CD4-positive, alpha-beta T cell (primary cell): ENCODE measurements at places on chromosomes 7 and 10. TPM values are rescaled to one million over a fixed set of nuclear protein-coding genes. Genes with fewer than 3 reads are reported as not detected.

DNA sequence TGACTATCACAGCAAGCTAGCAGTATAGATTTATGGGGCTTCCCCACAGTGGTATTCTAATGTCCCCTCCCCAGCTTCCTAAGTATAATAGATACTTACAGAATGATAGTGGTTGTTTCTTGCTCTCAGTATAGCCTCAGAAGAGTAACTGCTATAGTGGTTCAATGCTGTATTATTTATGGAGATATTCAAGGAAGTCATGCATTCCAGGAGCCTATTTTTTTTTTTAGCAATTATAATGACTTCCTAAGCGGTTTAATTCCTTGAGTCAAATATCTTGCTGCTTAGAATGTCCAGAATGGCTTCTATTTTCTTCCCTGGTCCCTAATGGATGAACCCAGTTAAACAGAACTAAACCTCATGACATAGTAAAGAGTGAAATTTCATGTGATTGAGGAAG is 451.5 kb upstream of the SEMA3D start:
- no peaks in the 10 kb centered on the region for H3K4me1 ChIP-seq
- H3K36me3 ChIP-seq, result no peaks in the 10 kb centered on the region
- no peak overlapping the region for H3K27ac ChIP-seq
- no peak overlapping the region for H3K4me3 ChIP-seq
- no peak for DNase-seq

- H3K4me1 ChIP-seq, result no peaks in the 10 kb centered on the region
- no peak for DNase-seq
- no peaks in the 10 kb centered on the region for H3K36me3 ChIP-seq
- H3K4me3 ChIP-seq, result no peak overlapping the region
- H3K27ac ChIP-seq, result no peak overlapping the region
- no peaks in the 10 kb centered on the region for H3K27me3 ChIP-seq
Measured at GRCh38 chr10:116168329-116168728, 104.7 kb downstream of the GFRA1 start.

GRCh38 chr7:134589491-134589941 is 40.6 kb downstream of the AKR1B15 start:
- H3K27me3 ChIP-seq, result peaks cover 2% of the 10 kb centered on the region
- DNase-seq, result no peak
- no peak overlapping the region for H3K4me3 ChIP-seq
- no peaks in the 10 kb centered on the region for H3K36me3 ChIP-seq
- H3K4me1 ChIP-seq, result no peaks in the 10 kb centered on the region

DNA sequence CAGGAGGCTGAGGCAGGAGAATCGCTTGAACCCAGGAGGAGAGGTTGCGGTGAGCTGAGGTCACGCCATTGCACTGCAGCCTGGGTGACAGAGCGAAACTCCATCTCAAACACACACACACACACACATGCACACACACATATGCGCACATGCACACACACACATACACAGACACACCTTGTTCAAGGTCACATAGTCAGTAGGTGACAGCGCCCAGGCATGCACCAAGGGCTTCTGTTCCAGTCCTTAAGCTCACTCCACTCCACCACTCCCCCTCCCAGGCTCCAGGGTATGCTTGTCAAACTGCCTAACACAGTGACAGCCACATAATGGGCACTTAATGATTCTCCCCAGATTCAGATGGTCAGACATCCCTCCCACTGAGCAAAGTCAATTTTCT is 37.0 kb downstream of the KCNMA1 start:
- H3K4me1 ChIP-seq, result no peaks in the 10 kb centered on the region
- H3K27me3 ChIP-seq, result peaks cover 2% of the 10 kb centered on the region
- no peaks in the 10 kb centered on the region for H3K36me3 ChIP-seq
- H3K4me3 ChIP-seq, result no peak overlapping the region
- H3K27ac ChIP-seq, result no peak overlapping the region

DNA sequence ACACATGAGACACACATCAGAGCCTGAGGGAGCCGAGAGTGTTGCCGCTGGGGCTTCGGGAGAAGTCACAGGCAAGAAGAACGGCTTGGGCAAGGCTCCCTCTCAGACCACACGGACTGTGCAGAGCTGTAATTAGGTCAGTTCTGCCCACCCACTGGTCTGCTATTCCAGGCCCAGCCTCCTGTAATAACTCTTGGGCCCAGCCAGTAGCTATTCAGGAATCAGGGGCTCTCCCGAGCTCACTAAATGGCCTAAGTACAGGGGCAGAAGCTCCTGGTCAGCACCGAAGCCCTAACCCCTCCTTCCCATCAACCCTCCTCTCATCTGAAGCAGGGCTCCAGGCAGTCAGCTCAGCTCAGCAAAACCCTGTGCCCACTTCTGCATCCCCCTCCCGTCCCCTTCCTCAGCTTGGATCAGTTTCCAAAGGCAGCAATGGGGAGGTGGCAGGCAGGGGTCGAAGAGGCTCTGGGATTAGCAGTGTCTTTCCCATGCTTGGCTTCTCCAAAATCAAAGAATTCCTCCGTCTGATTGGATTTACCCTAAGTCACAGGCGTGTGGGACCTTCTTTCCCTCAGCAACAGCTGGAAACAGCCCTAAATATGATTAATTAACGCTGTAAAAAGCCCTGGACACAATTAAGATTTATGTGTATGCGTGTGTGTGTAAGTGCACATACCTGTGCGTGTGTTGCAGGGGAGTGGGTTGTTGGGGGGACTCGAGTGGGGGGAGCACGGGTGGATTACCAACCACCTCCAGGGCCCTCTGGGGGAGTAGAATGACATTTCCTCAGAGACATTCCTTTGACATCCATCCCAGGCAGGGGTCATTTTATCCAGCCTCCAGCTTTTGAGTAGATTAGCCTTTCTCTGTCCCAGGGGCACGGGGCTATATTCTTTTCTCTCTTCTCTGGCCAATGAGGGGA is 48.4 kb upstream of the BTRC start:
- H3K27ac ChIP-seq, result no peak overlapping the region
- DNase-seq, result no peak
- H3K4me1 ChIP-seq, result peaks cover 3% of the 10 kb centered on the region
- peaks cover 27% of the 10 kb centered on the region for H3K27me3 ChIP-seq
- no peak overlapping the region for H3K4me3 ChIP-seq
- no peaks in the 10 kb centered on the region for H3K36me3 ChIP-seq

- H3K4me3 ChIP-seq, result no peak overlapping the region
- no peaks in the 10 kb centered on the region for H3K36me3 ChIP-seq
- no peak overlapping the region for H3K27ac ChIP-seq
- no peaks in the 10 kb centered on the region for H3K27me3 ChIP-seq
- no peak for DNase-seq
Measured at GRCh38 chr10:130121486-130122079, 11.0 kb upstream of the C10orf143 start.

GRCh38 chr7:30200591-30200990 is 65.8 kb downstream of the MTURN start:
- no peaks in the 10 kb centered on the region for H3K36me3 ChIP-seq
- DNase-seq, result no peak
- no peak overlapping the region for H3K27ac ChIP-seq
- no peak overlapping the region for H3K4me3 ChIP-seq
- H3K4me1 ChIP-seq, result no peaks in the 10 kb centered on the region

DNA sequence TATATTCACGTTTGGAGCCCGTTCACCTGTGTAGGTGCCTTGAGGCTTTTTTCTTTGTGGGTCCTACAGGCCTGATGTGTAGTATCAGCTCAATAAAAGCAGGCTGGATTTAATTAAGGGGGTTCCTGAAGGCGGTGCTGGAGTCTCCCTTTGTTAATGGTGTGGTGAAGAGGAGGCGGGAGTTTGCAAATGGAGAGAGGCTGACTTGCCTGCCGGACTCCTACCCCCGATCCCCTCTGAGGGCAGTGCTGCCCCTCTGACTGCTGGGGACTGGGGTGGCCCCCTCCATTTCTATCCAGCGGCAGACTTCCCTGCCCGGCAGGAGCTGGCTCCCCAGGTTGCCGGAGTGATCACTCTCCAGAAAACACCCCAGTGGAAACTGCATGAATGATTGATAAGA is 45.1 kb downstream of the ZMIZ1 start:
- H3K27ac ChIP-seq, result no peak overlapping the region
- peaks cover 22% of the 10 kb centered on the region for H3K4me1 ChIP-seq

DNA sequence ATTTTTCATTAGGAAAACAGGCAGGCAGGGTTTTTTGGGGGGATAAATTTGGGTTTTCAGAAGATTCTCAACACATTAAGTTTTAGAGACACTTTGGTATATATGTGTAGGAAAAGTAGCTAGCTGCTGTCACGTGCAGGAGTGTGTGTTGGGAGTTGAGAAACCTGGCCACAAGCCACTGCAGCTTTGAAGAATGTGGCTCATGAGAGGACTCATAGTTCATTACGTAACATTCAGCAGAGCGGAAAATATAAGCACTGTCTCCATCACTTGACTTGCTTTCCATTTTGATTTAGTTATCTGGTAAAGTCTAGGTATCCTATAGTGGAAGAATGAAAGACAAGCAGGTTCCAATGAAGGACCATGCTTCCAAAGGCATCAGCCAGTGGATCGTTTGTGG is 31.2 kb downstream of the SMNDC1 start:
- no peak for DNase-seq
- H3K4me3 ChIP-seq, result no peak overlapping the region
- H3K27ac ChIP-seq, result no peak overlapping the region
- H3K36me3 ChIP-seq, result no peaks in the 10 kb centered on the region

DNA sequence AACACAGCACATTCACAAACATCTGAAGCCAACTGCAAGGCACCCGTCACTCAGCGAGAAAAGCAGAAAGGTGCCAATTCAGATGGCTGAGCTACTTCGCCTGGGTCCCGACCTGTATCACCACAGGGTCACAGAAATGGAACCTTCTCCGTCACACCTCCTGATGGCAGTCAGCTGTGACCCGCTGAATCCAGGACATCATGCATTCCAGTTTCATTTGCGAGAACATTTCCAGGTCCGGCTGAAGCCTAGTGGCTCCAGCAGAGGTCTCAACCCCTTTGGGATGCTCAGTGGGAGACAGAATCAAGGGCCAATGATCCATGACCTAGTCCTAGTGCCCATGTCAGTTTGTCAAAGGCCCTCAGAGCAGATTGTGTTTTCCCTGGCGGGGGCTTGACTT is 193.6 kb upstream of the KLF14 start:
- H3K4me1 ChIP-seq, result peaks cover 67% of the 10 kb centered on the region
- H3K4me3 ChIP-seq, result no peak overlapping the region
- H3K36me3 ChIP-seq, result peaks cover 35% of the 10 kb centered on the region
- H3K27ac ChIP-seq, result no peak overlapping the region

DNA sequence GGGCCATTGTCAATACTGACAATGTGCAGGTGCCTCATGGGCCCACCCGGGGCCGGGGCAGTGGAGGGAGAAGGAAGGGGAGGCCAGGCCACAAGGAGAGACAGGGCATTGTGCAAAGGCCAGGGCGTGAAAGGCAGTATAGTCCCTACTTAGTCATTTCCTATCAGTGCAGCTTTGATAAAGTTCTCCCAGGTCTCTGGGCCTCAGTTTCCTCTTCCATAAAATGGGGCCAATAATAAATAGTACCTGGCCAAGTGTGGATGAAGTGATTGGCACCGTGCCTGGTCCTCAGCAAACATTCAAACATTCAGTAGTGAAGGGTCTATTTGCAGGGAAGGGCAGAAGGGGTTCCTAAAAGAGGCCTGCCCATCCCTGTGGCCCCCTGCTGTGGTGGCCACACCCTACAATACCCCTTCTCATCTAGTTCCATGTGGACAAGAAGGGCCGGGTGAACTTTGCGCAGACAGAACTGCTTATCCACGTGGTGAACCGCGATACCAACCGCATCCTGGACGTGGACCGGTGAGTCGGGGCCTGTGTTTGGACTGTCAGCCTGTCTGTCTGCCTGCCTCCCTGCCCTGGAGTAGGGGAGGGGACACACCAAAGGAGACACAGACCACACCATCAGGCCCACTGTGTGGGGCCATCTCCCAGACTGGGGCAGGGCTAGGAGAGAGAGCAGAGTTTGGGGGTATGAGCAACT is 36.9 kb upstream of the VSIR start:
- H3K4me3 ChIP-seq, result no peak overlapping the region
- H3K36me3 ChIP-seq, result peaks cover under 1% of the 10 kb centered on the region
- DNase-seq, result no peak
- H3K4me1 ChIP-seq, result peaks cover 8% of the 10 kb centered on the region
- H3K27me3 ChIP-seq, result no peaks in the 10 kb centered on the region

DNA sequence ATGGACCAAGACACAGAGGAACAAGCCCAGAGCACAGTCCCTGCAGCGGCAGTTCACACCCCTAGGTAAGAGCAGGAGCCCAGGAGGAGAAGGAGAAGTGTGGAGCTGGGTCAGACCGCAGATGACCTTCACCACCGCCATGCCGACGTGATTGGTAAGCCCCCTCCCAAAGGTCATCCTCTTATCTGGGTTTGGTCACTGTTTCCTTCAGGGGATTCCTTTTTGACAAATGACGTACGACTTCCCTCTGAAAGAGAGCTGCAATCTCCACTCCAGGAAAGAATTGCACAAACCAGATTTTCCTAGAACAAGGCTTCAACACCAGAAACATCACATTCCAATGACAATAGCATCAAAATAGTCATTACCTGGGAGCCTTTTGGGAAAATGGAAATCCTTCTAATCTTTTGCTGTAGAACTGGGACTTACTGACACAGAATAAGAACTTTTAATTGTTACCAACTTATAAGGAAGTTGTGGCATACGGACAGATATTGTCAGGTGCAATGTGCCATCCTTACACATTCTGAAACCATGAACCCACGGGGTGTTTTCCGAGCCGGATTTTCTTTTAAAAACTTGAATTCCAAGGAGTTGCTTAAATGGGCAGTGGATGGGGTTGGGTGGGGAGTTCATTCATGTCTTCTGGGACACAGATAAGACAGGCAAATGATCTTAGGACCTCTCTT is 20.8 kb upstream of the ADAM12 start:
- no peaks in the 10 kb centered on the region for H3K36me3 ChIP-seq
- DNase-seq, result no peak
- H3K4me1 ChIP-seq, result no peaks in the 10 kb centered on the region
- H3K27ac ChIP-seq, result no peak overlapping the region

GRCh38 chr7:135121868-135122267 is 26.0 kb upstream of the TMEM140 start:
- H3K36me3 ChIP-seq, result no peaks in the 10 kb centered on the region
- no peak overlapping the region for H3K27ac ChIP-seq
- H3K4me3 ChIP-seq, result no peak overlapping the region
- no peaks in the 10 kb centered on the region for H3K27me3 ChIP-seq
- DNase-seq, result no peak
- no peaks in the 10 kb centered on the region for H3K4me1 ChIP-seq

GRCh38 chr10:109183366-109183765 is 739.9 kb downstream of the XPNPEP1 start:
- H3K4me1 ChIP-seq, result no peaks in the 10 kb centered on the region
- no peak overlapping the region for H3K4me3 ChIP-seq
- no peak overlapping the region for H3K27ac ChIP-seq

DNA sequence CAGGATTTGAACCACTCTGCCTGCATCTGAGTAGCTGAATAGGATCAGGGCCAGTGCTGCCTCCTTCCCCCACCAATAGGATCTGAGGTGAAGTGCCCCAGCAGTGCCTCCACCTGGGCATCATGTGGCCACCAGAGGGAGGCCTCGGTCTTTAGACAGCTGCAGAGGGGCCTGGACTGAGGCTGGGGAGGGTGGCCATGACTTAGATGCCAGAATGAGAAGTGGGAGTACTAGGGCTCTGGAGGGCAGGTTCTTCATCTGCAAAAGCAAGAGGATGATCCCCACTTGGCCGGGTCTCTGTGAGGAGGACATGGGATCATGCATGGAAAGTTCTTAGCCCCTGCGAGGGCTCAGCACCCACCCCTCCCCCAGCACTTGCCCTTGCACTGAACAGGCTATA is 56.9 kb downstream of the NEUROG3 start:
- no peak overlapping the region for H3K27ac ChIP-seq
- no peaks in the 10 kb centered on the region for H3K36me3 ChIP-seq
- H3K4me3 ChIP-seq, result no peak overlapping the region
- no peaks in the 10 kb centered on the region for H3K4me1 ChIP-seq
- H3K27me3 ChIP-seq, result no peaks in the 10 kb centered on the region
- DNase-seq, result no peak

Gene LRRC4
- 1.6 TPM for total RNA-seq

Gene OR2A1
- 0.19 TPM for total RNA-seq

Gene PRR15
- not detected for total RNA-seq

Gene CFAP69
- not detected for total RNA-seq

Gene ITGA8
- not detected for total RNA-seq

Gene CAMK2B
- not detected for total RNA-seq
